ENCODE measurements at places on chromosomes 1 and 21.

GRCh38 chr1:16092097-16092922, 18.9 kb upstream of the FAM131C start:
- peak; percentile 39 for DNase-seq

GRCh38 chr1:232979558-232979957, 29.1 kb downstream of the NTPCR start:
- DNase-seq: no peak

- no peak for DNase-seq
Measured at GRCh38 chr1:62209931-62210595, 15.4 kb downstream of the L1TD1 start.

DNA sequence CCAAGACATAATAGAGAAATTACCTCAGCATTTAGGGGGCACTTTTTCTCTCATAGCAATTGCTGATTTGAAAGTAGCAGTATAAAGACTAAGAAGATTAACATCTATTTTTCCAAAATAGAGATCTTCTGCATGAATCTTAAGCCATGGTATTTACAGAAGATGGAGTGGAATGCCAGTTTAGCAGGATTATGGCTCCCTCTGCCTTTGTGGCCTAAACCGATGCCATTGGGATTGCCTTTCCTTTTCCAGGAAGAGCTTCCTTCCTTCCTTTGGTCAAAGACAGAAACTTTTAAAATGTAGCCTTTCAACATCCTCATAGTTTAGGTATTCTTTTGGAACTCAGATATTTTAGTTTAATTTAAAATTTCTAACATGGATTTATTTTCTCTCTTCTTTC, 39.4 kb downstream of the CFHR5 start:
- DNase-seq: no peak

DNA sequence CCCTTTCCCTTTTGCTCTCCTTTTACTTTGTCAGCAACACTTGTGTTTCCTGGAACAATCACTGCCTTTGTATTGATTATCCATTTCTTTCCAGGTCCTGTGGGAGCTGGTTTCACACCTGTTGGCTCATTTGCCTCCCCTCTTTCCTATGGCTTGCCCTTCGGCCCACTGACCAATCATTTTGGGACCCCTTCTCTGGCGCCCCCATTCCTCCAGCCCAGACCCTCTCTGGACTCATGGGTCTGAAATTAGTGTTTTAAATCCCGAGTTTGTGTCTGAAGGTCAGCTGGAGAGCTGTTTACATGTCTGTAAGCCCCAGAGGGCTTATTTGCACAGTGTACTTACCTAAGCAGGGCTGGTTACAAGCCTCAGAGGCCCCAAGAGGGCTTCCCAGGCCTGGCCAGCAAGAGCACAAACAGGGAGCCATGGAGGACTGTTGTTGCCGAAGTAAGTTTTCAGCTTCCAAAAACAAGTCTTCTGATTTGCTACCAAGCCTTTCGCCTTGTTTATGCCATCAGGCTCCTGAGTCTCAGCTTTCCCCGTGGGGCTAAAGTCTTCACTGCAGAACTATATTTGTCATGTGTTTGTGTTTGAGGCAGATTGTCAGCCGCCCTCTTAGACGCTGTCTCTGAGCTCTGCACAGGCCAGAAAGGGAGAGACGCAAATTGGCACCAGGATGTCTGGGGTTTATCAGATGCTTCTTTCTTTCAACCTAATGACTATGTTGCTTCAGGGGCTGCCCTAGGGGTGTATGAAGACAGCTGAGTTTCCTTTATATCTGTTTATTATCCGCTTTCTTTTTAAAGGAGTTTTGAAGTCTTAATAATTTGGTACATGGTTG, 93.0 kb downstream of the ATP1A1 start:
- no peak for DNase-seq

DNA sequence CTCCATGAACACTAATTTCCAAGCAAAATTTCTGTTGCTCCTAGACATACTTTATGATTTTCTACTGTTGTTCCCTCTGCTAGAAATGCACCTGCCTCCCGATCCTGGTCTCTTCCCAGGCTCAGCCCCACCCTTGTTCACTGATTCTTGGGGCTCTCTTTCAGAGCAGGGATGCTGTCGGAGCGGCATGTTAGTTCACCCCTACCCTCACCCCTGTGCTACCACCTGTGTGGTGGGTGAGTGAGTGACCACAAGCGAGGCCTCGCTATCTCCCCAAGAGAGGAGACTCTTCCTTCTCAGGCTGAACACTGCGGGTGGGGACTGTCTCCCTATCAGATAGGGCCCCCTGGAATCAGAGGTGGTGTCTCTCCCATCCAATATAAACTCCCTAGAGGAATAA, 4.9 kb upstream of the S100A8 start:
- no peak for DNase-seq

- DNase-seq: no peak
Measured at GRCh38 chr1:50853325-50853724, 106.7 kb downstream of the FAF1 start.

DNA sequence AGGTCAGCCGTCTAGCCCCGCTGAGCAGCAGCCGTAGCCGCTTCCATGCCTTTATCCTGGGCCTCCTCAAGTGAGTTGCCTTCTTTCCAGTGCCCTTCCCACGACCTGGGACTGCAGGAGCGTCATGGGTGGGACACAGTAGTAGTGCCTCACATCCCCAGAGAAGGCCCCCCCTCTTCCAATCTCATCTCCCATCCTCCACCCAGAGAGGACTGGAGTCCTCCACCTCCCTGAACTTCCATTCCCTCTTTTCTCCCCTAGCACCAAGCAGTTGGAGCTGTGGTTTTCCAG, 4.9 kb downstream of the RUSC1 start:
- DNase-seq: no peak

GRCh38 chr1:22709891-22710700, 543 bp upstream of the EPHB2 start:
- no peak for DNase-seq

DNA sequence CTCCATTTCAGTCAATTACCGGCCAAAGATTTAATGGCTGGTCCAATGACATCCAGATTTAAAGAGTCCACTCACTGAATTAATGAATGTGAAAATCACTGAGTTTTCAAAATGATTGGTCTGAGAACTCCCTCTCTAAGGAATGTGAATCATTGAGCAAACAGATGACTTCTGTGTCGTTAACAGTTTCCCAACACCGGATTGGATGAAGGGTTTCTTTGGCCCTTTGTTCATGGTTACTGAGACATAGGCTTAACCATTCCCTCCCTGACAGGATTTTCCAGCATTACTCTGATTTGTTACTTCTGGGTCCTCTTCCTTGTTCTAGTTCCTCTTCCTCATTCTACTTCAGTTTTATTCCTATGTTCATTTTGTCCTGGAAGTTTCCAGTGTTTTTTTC, 1.5 kb upstream of the CLDN17 start:
- no peak for DNase-seq

- peak; percentile 51 for DNase-seq
Measured at GRCh38 chr1:206518206-206518605, 10.9 kb downstream of the RASSF5 start.

GRCh38 chr1:202234331-202235002, 40.9 kb downstream of the LGR6 start:
- no peak for DNase-seq

GRCh38 chr1:28509705-28510272, 3.9 kb downstream of the RCC1 start:
- no peak for DNase-seq

- no peak for DNase-seq
Measured at GRCh38 chr21:20642681-20643080, 355.5 kb upstream of the NCAM2 start.

GRCh38 chr1:205922314-205922713, 20.9 kb downstream of the SLC26A9 start:
- DNase-seq: no peak

DNA sequence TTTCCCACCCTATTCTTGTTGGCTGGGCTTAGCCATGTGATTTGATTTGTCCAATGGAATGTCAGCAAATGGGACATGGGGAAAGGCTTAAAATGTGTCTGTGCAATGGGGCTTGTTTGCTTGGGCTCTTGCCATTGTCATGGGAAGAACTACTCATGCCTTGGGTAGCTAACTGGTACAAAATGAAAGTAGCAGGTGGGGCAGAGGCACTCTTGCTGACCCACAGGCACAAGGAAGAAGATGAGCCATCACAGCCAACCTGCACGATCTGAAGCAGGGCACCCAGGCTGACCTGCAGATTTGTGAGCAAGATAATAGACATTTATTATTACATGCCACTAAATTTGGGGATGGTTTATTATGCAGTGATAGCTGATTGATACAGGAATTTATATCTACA, 305.9 kb upstream of the CAMK1G start:
- no peak for DNase-seq

- no peak for DNase-seq
Measured at GRCh38 chr1:174642393-174642792, 194.6 kb downstream of the GPR52 start.

DNA sequence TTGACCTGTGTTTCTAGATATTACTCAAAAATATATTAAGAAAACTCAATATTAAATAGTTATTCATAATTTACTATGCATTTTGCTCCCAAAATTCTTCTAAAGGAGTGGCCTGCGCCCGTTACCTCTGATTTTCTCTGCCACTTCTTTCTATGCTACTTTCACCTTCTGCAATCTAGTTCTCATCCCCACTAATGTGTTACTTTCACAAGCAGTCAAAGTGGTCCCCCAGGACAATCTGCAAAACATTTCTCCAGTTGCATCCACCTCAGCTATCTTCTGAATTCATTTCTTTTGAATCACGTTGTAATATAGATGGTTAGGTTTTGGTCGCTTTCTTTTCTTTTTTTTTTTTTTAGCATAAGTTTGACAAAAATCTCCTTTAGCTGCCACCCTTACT, 13.4 kb downstream of the INSL5 start:
- no peak for DNase-seq

GRCh38 chr1:71948561-71948960, 333.8 kb downstream of the NEGR1 start:
- no peak for DNase-seq

DNA sequence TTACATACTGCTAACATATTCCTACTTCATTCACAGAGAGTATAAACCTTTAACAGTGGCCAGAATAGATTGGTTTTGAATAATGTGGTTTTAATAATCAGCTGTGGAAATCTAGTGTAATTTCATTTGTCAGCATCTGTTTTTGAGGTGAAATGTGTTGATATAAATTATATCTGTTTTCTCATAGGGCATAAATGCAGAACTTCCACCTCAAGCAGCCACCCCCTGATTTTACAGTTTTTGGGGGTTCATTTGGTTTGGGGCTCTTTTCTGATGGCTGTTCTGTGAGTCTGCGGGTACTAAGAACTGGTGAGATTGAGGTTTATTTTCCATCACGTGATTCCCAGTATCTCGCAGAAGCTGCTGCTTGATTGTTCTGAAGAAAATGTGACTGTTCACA, 23.2 kb downstream of the EDARADD start:
- no peak for DNase-seq

DNA sequence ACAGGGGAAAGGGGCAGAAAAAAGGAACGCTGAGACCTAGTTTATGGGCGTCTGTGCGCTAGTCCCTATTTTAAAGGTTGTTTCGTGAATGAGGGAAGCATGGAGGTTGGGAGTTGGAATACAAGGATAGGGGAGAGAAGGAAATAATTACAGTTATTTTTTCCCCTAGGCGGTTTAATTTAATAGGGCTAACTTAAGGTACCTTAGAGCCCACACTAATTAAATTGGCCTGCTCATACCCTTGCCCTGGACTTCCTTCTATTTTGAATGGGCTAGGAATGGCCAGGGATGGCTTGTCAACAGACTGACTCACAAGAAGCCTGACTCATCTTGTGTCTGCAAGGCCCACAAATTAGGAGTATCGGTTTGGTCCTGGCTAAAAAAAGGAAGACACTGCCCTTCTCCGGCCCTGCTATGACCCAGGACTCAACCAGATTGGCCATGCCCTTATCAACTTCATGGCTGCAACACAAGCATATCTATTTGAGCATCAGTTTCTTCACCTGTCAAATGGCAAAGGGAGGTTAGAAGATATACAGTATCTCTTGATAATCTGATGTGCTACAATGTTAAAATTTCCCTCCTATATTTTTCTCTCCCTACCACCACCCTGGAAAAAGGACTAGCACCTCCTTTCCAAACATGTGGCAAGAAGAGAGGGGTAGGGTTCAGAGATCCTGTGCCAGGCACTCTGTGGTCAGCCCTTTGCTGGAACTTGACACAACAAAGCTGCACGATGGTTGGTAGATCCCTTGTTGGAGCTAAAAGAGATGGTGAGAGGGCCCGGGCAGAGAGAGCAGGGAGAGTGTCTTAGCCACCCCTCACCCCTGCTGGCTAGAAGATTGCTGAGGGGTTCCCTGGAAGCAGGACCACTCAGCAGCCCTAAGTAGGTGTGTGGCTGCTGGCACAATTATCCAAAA, 2.2 kb upstream of the SSBP3 start:
- DNase-seq: no peak

GRCh38 chr1:166701603-166702100, 137.6 kb upstream of the POGK start:
- DNase-seq: no peak

- DNase-seq: no peak
Measured at GRCh38 chr1:23845163-23845562, 19.9 kb upstream of the HMGCL start.

DNA sequence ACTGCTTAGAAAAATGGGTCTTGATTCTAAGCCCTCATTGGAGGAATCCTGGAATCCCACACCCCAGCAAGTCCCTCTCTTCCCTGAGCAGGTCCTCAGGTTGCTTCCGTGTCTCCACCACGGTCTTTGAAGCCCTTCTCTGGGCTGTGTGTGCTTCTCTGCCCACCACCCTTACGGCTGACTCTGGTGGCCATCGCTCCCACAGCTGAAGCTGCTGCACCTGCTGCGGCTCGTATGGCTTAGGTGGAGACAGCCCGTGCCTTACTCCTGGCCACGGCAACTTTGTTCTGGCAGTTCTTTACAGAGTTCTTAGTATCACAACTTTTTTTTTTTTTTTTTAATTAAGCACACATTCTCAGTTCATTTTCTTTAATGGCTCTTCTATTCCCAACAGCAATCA, 10.9 kb upstream of the KIF26B start:
- DNase-seq: no peak
